ENCODE measurements at places on chromosomes 7 and 10.
A peak's percentile ranks its signal among the peaks of the same experiment; 100 is the strongest.

DNA sequence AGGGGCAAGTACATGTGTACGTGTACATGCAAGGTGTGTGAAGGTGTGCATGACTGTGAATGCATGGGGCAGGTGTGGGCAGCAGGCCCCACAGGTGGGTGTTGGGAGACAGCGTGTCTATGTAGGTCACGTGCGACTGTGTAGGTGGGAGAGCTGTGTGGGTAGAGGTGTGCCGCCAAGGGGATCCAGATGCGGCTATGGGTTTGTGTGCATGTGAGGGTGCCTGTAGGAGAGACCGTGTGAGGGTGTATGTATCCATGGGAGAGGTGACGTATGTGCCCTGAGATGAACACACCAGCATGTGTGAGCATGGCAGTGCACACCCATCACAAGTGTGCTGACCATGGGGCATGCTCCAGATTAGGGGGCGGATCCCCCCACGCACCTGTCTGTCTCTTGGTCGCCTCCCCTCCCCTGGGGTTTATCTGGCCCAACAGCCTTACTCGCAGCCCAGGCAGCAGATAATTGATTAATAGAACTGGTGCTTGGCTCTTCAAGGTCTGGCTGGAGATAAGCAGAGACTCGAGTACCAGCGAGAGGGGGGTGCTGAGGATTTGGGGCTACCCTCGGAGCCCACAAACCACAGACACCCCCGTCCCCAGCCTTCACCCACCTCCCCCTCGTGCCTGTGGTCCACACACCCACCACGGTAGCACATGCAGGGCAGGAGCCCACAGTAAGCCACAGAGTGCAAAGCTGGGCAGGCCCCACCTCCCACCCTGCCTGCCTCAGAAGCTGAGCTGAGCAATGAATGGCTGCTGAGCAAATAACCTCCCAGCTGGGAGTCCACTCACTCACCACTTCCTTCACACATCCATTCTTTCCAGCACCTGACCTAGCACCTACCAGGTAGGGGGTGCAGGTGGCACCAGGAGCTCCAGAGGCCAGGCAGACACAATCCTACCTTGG lies 41.4 kb upstream of the ZMIZ1 start:
- DNase-seq, result no peak

DNA sequence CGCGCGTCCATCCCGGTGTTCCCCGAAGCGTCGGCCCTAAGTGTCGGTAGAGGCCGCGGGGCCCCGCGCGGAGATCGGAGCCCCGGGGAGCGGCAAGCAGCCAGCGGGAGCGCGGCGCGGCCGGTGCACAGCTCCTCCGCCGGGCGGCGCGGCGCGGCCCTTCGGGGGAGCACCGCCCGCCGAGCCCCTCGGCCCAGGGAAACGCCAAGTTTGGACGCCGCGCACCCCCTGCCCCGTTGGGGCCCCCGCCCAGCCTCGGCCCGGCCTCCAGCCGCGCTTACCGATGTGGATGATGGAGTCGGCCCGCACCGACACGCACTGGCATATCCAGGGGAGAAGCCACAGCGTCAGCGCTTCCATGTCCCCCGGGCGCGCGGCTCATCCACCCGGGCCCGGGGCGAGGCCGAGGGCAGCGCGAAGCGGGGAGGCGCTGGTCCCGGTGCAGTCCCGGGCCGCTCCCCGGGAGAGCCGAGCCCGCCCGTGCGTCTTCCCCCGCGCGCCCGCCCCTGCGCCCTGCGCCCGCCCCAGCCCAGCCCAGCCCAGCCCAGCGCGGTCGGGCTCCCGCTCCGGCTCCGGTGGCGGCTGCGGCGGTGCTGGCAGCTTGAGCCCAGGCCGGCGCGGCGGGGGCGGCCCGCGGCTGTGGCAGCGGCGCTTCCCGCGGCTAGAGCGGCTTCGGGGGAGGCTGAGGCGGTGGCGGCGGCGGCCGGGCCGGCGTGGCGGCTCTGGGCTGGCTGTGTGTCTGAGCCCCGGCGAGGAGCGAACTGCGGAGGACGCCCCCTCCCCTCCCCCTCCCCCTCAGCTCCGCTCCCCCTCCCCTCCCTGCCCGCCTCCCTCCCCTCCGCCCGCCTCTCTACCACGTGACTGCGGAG lies at the start of gene GRID1:
GRID1 (minus strand) TSS at position 763 of the 869 bp plus-strand sequence.
- DNase-seq, result no peak

DNA sequence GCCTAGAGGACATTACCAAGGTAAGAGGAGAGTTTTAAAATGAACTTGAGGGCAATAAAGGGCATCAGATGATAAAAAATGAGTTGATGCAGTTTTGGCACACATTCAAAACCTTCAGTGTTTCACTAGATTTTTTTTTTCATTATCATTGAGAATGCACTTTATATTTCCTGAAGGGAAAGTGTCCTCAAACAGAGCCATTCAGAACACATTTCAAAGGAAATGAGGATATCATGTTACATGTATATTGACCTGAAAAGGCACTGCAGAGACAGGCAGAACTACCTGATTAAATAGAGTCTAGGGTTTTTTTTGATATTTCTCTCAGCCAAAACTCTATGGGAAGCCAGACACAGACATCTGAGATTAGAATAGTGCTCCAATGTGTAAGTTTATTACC lies 454.0 kb downstream of the NEBL start:
- DNase-seq, result no peak

DNA sequence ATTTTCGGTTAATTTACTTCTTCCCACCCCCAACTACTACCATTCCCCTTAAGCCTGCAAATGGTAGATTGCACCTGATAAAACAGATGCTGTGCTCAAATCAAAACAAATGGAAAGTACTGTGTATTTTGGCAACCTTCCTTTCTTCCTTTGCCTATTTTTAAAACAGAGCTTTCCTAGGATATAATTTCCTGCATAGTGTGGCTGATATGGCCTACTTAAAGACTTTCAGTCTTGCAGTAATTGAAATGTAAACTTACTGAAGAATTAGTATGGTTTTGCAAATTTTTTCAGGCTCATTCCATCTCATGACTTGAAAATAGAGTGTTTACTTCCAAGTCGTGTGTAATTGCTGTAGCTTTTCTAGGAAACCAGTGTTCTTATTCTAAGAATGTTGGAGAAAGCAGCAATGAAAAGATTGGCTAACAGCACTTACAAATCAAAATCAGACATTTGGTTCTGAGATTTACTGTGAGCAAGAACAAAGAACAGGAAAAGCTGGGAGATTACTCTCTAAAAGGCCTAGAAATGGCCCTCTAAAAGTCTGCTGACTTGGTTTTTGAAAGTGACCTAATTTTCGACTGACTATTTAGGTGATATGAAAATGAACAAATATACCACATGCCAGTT lies 52.0 kb downstream of the REEP3 start:
- no peak for DNase-seq

- DNase-seq, result no peak
Measured at GRCh38 chr10:38025283-38025682, 14.8 kb downstream of the ZNF33A start.

- DNase-seq, result no peak
Measured at GRCh38 chr7:150415161-150416153, 35.0 kb upstream of the GIMAP8 start.

DNA sequence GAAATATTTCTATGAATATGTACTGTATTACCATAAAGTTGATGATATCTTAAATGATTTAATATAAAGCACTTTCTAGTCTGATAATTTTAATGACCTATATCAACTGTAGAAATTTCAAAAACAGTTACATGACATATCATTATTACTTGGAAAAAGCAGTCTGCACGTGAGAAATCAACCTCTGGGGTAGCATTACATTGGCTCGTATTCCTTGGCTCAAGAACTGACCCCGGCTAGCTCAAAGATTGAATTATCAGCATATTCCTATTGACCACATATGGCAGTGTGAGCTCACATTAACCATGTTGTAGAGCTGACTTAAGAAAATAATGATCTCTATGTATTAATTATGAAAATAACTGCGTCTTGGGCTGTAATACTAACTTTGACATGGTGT lies 139.3 kb downstream of the PTN start:
- no peak for DNase-seq

- DNase-seq, result peak; percentile 25
Measured at GRCh38 chr7:132654150-132654549, 77.9 kb upstream of the PLXNA4 start.

- DNase-seq, result no peak
Measured at GRCh38 chr10:119734396-119735332, 8.8 kb downstream of the INPP5F start.

GRCh38 chr7:101635484-101635883 lies 6.4 kb upstream of the MYL10 start:
- DNase-seq, result no peak

DNA sequence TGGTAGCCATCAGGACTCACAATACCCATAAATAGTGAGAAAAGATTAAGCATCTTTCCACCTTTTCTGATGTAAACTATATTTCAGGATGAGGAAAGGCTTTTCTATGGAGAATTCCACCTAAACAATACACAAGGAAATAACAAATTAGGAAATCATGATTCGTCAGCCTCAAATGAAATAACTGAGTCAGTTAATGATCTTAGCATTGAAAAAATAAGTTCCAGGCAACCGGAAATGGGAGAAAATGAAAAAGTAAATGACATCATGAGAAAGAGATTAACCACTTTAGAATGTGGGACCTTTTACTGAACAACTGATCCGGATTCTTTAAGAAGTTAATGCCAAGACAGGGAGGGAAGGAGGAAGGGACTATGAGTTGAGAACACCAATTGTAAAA lies 742.3 kb downstream of the TNS3 start:
- no peak for DNase-seq

DNA sequence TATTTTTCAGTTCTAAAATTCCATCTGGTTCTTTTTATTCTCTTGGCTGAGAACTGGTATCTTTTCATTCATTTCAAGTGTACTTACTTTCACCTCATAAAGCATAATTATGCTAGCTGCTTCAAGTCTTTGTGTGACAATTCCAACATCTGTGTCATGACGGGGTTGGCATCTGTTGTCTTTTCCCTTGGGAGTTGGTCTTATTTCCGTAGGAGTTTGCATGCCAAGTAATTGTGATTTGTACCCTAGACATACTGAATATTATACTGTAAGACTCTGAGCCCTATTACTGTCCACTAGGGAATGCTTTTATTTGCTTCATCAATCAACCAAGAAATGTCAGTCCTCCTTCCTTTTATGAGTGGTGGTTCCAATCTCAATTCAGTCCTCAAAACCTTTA lies 24.6 kb upstream of the HUS1 start:
- DNase-seq, result no peak

DNA sequence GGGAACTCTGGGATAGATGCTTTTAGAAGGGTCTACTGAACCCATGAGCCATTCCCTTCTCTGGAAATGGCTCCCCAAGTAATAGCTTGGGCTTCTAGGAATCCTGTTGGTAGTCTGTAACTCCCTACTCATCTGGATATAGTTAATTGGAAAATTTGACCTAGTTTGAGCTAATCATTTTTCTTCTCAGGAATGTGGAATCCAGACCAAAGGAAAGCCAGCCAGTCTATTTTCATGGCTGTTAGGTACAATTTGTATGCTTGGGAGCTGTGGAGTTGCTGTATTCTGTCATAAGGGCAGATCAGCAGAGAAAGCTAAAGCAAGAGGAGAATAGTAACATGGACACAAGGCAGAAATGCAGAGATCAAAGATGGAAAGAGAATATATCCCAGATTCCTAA lies 71.6 kb upstream of the C1GALT1 start:
- no peak for DNase-seq

GRCh38 chr7:91182819-91183764 lies 81.1 kb upstream of the FZD1 start:
- no peak for DNase-seq

DNA sequence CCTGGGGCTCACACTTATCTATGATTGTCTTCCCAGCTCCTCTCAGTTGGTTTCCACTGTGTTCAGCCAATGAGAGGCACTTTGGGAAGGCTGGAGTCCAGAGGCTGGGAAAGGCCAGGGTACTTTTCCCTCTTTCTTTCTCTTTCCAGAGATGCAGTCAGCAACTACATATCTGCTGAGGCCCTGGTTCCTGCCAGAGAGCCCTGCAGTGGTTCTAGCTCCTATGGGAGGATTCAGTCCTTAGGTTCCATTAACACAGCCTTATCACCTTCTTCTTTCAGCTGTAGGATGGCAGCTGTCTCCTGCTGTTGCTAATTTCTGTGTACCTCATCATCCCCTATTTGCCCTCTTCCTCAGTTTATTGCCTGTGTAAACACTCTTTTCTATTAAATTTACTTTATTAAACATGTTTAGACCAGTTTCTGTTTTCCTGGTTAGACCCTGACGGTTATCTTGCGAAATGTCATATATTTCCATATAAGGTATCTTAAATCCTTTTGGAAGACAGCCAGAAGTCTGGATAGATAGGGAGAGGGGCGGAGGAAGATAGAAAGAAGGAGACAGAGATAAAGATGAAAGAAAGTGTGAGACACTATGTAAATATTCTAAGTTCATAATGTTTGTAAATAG lies 100.3 kb downstream of the HGF start:
- no peak for DNase-seq

GRCh38 chr10:116487522-116488430 lies 58.0 kb upstream of the PNLIP start:
- no peak for DNase-seq

DNA sequence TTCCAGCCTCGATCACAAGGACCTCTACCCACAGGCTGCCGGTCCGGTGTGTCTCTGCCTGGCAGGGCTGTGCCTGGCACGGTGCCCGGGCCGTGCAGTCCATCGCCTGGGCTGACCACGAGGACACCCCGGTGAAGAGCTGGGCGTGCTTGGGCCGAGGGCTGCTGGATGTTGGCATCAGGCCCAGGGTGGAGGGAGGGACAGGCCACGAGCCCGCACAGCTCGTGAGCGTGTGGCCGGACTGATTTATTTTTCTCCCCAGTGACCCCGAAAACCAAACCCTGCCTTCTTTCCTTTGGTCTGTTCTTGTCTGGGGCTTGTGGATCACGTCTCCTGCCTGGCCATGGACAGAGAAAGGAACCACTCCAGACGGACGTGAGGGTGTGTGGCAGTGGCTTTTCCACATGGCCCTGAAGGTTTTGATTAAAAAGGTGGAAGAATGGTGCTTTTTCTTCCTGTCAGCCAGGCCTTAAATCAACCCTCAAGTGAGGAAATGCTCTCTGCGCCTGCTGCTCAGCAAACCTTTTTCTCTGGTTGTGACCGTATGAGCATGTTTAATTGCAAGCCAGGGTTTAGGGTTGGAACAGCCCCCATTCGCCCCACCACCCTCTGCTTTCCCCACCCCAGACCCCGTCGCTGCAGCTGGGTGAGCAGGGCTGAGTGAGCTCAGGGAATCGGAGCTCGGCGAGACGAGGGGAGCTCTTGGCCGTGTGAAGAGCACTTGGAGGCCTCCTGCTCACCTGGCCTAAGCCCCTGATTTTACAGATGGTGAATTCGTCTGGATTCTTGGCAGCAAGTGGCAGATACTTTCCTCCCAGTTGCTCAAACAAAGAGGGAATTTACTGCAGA lies 130.1 kb downstream of the RGS10 start:
- DNase-seq, result no peak

- no peak for DNase-seq
Measured at GRCh38 chr7:69967689-69968450, 369.6 kb downstream of the AUTS2 start.

DNA sequence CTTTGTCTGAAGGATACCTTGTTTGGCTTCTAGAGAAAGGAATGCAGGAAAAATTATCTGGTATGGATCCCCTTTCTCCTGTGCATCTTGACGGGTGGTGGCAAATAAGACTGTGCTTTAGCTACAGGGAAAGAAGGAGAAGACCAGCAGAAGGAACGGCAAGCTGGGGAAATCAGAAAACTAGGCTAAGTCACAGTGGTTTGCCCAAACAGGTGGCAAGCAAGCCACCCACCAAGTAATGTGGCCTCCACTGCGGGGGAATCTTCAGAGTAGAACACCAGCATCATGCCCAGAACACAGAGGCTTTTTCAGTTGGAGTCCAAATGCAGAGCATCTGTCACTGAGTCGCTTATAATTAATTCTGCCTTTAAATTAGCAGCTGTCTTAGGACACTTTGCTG lies 282.8 kb downstream of the PHF14 start:
- DNase-seq, result no peak

GRCh38 chr7:91846436-91846835 lies 34.1 kb downstream of the MTERF1 start:
- no peak for DNase-seq
